ENCODE measurements at places on chromosomes 6 and 20.
A peak's percentile ranks its signal among the peaks of the same experiment; 100 is the strongest.

- DNase-seq, result peak; percentile 57
Measured at GRCh38 chr6:84547341-84547801, 217.0 kb downstream of the TBX18 start.

DNA sequence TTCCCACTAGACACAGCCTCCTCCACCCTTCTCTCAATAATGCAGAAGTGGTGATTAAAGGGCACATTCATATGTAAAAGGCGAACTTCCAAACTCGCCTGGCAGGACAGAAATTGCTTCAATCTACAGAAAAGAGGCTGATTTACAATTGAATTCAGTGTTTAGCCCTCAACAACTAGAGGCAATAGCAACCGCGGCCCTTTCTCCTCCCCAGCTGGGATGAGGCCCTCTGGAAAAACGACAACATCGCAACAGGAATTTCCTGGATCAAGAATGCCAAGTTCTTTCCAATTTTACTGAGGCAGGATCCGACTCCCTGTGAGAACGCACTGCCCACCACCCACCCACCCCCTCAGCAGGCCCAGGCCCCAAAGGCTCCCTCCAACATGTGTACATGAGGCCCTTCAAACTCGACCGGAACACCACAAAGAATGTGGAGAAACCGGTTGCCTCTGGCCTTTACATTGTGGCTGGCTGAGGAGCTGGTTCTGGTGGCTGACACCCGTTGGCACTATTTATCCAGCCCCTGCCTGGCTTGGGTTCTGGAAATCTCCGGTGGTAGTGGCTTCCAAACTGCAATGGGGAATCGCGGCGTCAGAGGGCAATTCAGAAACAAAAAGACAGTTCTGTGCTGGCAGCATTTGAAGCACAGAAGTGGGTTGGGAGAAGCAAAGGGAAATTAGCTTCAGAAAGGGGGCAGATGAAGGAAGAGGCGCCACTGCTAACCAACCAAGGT lies 36.8 kb downstream of the ZMYND8 start:
- DNase-seq, result peak; percentile 88

- DNase-seq, result no peak
Measured at GRCh38 chr6:168343239-168344150, 23.9 kb upstream of the DACT2 start.

DNA sequence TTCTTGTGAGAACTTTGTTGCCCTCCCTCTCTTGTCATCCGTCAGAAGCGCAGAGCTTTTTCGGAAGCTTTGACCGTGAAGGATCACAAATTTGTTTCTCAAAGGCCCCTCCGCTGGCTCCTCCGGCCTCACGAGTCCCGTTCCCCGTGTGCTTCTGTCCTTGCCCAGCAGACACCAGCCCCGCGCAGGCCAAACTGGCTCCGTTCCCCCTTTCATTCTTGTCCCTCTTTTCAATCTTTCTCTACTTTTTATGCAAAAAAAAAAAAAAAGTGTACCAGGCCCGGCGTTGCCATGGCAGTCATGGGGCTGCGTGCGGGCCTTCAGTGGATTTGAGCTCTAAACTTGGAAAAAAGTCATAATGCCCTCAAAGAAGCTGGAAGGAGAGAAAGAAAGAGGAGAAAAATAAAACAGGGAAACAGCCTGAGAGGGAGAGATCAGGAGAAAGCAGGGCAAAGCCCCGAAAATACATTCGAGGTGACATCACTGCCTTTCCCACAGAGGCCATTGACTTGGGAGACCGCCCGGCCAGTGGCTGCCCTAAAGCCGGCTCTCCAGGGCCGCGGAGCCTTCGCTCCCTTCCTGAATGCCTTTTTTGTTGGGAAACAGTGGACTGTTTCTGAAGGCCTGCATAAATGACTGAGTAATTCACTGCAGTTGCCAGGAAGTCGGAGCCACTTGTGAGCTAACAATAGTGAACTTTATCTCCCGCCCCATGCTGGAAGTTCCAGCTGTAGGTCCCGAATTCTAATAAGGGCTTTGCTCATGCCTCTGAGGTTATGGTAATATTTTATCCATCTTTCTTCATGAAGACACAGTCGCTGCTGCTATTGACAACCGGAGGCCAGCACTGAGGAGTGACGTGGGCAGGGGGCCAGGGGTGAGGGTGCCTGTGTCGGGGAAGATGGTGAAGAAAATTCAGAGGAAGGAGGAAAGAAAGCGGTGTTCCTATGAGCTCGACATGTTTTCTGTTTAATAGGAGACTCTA lies 670.9 kb downstream of the QKI start:
- peak; percentile 73 for DNase-seq

DNA sequence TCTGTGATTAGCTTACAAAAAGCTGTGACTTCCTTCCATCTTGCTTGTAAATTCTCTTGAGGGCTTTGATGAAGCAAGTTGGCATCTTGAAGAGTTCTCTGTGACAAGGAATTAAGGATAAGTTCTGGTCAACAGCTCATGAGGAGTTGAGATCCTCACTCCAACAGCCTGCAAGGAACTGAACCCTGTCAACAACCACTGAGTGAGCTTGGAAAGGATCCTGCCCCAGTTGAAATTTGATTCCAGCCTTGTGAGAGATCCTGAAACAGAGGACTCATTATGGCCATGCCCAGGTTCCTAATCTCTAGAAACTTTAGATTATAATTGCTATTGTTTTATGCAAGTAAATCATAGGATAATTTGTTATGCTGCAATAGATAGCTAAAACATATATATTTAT lies 133.7 kb downstream of the PTCHD4 start:
- DNase-seq, result no peak

GRCh38 chr6:28345201-28345600 lies 4.5 kb upstream of the ZKSCAN3 start:
- no peak for DNase-seq

GRCh38 chr20:63520504-63520933 lies at the start of gene PPDPF:
PPDPF (plus strand) TSS chr20:63520765; CDS start chr20:63521309, 544 bp downstream.
- DNase-seq, result peak; percentile 85

GRCh38 chr20:54985091-54985490 lies 509.7 kb downstream of the DOK5 start:
- DNase-seq, result no peak

DNA sequence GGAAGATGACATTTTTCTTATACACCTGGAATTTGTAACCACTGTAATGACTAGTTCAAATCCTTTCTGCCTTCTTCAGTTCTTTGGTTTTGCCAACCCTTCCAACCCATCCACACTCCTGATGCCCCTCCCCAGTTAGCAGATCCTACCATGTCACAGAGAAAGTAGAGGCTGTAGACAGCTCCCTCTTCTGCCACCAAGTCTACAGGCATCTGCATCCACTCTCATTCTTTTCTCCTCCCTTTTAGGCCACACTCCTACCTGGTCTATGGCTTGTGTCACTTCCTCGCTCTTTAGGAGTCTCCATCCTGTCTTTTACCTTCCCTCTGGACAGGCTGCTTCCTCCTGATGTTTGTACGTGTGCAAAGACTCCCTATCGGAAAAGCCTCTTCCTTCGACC lies 13.5 kb upstream of the STK38 start:
- no peak for DNase-seq

DNA sequence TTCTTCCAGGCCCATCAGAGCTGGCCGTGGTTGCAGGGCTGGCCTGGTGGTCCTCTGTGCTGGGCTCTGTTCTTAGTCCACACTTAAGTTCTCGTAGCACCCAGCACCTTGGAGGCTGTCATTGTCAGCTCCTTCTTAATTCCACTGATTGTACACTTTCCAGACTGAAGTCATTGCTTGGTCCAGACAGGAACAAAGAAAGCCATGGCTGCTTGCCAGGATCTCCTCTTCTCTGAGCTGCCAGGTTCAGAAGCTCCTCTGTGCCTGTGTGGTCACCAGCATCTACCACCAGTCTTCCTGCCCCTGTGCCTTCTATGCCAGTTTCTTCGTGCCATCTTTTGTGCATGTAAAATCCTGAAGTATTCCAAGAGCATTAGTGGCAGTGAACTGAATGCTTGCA lies 39.5 kb upstream of the PCMTD2 start:
- DNase-seq, result no peak

DNA sequence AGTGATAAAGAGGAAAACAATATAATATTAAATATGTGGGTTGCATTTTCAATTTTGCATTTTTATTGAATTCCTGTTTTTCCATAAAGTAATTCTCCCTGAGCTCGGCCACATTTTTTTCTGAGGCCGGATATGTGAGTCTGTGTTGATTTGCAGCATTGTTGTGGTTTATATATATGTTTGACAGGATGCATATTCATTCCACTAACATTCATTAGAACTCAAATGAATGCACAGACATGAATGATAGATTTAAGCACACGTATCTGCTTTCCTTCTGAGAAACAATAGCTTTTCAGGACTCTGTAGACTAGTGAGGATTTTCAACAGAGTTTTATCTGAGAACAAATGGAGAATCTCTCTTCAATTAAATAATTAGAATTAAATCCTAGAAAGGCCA lies 10.6 kb upstream of the EXOC2 start:
- peak; percentile 61 for DNase-seq

- no peak for DNase-seq
Measured at GRCh38 chr6:22764496-22764895, 195.1 kb downstream of the HDGFL1 start.

- no peak for DNase-seq
Measured at GRCh38 chr6:52642368-52642767, 28.5 kb upstream of the TMEM14A start.

DNA sequence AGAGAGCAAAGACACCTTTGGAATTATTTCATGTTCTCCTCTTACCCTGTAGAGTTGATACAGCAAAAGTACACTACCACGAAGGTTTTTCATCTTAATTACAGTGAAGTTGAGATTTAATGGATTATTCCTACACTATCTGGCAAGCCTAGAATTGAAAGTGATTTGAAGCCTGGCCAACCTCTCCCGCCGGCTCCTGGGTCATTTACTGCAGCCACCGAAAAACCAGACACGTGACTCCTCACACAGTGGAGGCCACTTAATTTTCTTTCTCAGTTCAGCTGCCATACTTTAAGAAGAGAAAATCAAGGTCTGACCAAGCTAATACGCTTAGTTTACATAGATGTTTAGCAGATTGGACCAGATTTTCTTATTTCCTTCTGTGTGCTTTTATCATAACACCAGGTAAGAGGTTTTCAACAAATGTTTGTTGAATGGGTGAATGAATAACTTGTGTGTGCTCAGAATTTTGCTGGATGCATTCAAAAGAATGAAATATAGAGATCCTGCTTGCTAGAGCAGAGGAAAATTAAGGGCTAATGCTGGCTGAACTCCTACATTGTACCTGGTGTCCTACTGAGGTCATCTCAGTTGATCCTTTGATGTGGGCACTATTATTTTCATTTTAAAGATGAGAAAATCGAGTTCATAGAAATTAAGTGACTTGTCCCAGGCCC lies 97.2 kb upstream of the PDE10A start:
- DNase-seq, result no peak

GRCh38 chr6:79373880-79374279 lies 139.4 kb upstream of the HMGN3 start:
- no peak for DNase-seq

GRCh38 chr6:159461998-159462397 lies 231.0 kb downstream of the SOD2 start:
- no peak for DNase-seq

GRCh38 chr20:48689388-48689787 lies 138.4 kb downstream of the PREX1 start:
- no peak for DNase-seq

GRCh38 chr6:131001945-131002660 lies 60.9 kb downstream of the EPB41L2 start:
- DNase-seq, result peak; percentile 29

- peak; percentile 32 for DNase-seq
Measured at GRCh38 chr6:124963831-124964763, 1.9 kb downstream of the RNF217 start.

DNA sequence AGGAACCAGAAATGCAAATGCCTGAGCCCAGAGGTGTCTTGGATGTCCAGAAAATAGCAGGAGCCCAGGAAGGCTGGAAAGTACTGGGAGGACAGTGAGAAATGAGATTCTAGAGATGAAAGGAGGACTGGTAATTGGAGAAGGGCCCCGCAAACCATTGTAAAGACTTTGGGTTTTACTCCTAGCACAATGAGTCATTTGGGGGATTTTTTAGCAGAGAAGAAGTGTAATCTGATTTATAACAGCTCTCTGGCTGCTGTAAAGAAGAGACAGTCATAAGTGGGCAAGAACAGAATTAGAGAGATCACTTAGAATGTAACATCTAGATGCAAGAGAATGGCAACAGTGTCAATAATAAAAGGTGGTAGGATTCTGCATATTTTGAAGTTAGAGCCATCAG lies 40.2 kb downstream of the SLC35F1 start:
- no peak for DNase-seq

- DNase-seq, result no peak
Measured at GRCh38 chr6:164252948-164253347, 838.4 kb downstream of the QKI start.

GRCh38 chr6:168118935-168119334 lies 39.9 kb upstream of the FRMD1 start:
- DNase-seq, result no peak

GRCh38 chr6:28661097-28661713 lies 135.5 kb downstream of the GPX5 start:
- DNase-seq, result no peak

GRCh38 chr20:53071833-53072232 lies 99.7 kb downstream of the TSHZ2 start:
- DNase-seq, result no peak

DNA sequence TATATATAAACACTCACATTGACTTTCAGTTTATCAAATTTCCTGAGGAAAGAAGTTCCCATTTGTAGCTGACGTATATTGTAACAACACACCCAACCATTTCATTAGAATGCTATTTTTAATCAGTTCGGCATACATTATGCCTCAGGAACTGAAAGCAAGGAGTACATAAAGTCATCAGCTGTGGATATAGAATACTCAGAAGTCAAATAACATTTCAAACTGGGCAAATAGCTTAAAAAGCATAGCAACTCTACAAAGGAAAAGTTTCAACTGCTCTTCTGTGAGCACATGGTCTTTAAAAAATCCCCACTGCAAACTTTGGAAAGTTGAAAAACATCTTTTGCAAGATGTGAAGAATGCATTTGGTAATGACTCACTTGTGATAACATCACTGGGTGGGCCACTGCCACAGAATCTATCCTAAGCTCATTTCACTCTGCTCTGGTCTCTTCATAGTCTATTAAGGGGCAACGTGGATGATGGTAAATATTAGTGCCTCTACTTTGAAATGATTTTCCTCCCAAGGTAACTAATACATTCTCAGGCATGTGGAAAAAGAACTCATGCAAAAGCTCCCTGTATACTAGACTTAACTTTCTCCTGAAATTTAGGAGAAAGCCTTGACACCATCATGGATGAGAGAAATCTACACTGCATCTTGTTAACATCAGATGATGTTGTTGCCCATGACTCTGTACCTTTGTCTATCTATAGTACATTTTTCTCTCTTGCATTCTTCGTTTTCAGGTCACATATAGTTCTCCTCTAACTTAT lies 49.2 kb downstream of the FYN start:
- peak; percentile 81 for DNase-seq

- peak; percentile 86 for DNase-seq
Measured at GRCh38 chr6:6251555-6252280, 68.7 kb downstream of the F13A1 start.

GRCh38 chr20:41738604-41739206 lies 120.5 kb upstream of the CHD6 start:
- DNase-seq, result peak; percentile 42

GRCh38 chr6:158070513-158070912 lies 88.8 kb downstream of the SYNJ2 start:
- no peak for DNase-seq

Data from fibroblast of skin of scalp (primary cell).